ENCODE measurements at places on chromosomes 6 and 20. TPM values are rescaled to one million over a fixed set of nuclear protein-coding genes. Genes with fewer than 3 reads are reported as not detected.
A peak's percentile ranks its signal among the peaks of the same experiment; 100 is the strongest.

DNA sequence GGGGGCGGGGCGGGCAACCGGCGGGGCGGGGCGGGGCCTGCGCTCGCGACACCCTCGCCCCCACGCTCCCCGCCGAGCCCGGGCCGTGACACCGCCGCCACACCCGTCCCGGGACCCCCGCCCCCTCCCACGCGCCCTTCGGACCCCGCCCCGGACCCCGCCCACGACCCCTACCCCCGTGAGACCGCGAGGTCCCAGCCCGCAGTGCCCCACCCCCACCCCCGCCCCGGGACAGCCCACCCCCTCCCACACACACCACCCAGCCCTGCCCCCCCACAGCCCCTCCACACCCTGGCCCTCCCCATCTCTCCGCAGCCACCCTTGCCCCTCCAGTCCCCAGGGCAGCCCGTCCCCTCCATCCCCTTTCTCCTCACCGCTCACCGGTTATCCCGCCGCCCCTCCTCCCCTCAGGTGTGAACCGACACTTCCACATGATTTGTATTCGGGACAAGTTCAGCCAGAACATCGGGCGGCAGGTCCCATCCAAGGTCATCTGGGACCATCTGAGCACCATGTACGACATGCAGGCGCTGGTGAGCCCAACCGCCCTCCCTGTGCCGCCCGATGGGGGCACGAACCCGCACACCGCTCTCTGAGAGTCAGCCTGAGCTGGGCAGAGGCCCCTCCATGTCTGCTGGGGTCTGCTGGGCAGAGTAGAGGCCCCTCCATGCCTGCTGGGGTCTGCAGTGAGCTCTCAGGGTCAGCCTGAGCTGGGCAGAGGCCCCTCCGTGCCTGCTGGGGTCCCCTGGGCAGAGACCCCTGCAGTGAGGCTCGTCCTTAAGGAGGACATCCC lies 622 bp downstream of the MRGBP start:
- H3K4me1 ChIP-seq, result peaks cover 21% of the 10 kb centered on the region
- H3K27me3 ChIP-seq, result no peaks in the 10 kb centered on the region
- H3K27ac ChIP-seq, result peak overlapping the region; percentile 97
- H3K36me3 ChIP-seq, result peaks cover 32% of the 10 kb centered on the region
- no peak for DNase-seq

DNA sequence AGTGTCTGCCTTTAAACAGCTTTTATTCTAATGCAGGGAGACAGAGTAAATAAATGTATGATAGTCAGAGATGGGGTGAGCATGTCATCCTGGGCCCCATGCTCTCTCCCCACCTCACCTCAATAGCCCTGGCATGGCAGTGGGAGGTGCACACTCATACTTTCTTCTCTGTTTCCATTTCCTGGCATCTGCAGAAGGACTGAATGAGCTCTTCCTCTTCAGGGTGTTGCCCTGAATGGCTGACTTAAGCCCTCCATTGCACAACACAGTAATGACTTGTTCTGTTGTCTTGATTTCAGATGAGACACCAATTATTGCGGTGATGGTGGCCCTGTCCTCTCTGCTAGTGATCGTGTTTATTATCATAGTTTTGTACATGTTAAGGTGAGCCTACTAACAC lies 57.0 kb upstream of the GNRH2 start:
- H3K27me3 ChIP-seq, result no peaks in the 10 kb centered on the region
- H3K27ac ChIP-seq, result no peak overlapping the region
- peaks cover 29% of the 10 kb centered on the region for H3K36me3 ChIP-seq

- H3K36me3 ChIP-seq, result no peaks in the 10 kb centered on the region
- no peaks in the 10 kb centered on the region for H3K27me3 ChIP-seq
- no peak overlapping the region for H3K27ac ChIP-seq
- H3K4me1 ChIP-seq, result no peaks in the 10 kb centered on the region
Measured at GRCh38 chr20:14919501-14920081, 582.2 kb upstream of the FLRT3 start.

- H3K27me3 ChIP-seq, result no peaks in the 10 kb centered on the region
- H3K4me1 ChIP-seq, result peaks cover 13% of the 10 kb centered on the region
- H3K36me3 ChIP-seq, result no peaks in the 10 kb centered on the region
Measured at GRCh38 chr6:113185299-113185698, 671.8 kb upstream of the MARCKS start.

The DEFB124 gene
- not detected for total RNA-seq

The IRAK1BP1 gene
- 1.9 TPM for total RNA-seq

The ANKRD66 gene
- total RNA-seq, result not detected

The CCN5 gene
- total RNA-seq, result not detected

The LY6G6D gene
- total RNA-seq, result not detected
